GM23248 (cell line): ENCODE measurements at places on chromosomes 6 and 20. TPM values are rescaled to one million over a fixed set of nuclear protein-coding genes. Genes with fewer than 3 reads are reported as not detected.

DNA sequence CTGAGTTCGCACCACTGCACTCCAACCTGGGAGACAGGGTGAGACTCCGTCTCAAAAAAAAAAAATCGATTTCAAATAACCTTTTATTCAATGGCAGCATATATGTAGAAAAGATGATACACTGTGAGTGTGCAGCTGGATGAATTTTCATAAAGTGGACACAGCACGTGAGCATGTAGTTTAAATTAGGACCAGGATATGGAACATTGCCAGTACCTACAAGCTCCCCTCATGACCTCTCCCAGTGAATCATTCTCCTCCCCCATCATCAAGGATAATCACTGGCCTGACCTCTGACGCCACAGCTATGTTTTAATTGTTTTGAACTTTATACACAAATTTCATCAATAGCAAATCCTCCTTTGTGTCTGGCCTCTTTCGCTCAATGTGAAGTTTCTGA lies 53.8 kb upstream of the HDAC2 start:
- no peak overlapping the region for H3K4me3 ChIP-seq
- no peak for DNase-seq
- H3K36me3 ChIP-seq: no peaks in the 10 kb centered on the region

DNA sequence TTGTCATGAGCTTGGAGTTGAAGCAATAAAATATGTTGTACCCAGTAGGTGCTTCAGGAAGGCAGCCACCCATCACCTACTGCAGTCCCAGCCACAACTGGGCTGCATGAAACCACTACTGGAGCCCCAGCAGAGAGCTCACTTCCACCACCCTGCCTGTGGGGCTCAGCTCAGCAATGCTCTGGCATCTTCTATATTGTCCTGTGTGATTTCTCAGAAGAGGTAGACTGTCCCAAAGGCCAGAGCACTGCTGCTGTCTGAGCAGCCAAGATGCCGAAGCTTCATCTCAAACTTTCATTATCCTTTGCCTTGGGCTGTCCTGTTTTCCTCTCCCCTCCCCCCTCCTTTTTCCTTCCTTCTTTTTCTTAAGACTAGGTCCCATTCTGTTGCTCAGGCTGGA lies 126.9 kb downstream of the DHX35 start:
- H3K4me1 ChIP-seq: no peaks in the 10 kb centered on the region
- H3K4me3 ChIP-seq: no peak overlapping the region
- no peak overlapping the region for H3K27ac ChIP-seq
- no peaks in the 10 kb centered on the region for H3K36me3 ChIP-seq

DNA sequence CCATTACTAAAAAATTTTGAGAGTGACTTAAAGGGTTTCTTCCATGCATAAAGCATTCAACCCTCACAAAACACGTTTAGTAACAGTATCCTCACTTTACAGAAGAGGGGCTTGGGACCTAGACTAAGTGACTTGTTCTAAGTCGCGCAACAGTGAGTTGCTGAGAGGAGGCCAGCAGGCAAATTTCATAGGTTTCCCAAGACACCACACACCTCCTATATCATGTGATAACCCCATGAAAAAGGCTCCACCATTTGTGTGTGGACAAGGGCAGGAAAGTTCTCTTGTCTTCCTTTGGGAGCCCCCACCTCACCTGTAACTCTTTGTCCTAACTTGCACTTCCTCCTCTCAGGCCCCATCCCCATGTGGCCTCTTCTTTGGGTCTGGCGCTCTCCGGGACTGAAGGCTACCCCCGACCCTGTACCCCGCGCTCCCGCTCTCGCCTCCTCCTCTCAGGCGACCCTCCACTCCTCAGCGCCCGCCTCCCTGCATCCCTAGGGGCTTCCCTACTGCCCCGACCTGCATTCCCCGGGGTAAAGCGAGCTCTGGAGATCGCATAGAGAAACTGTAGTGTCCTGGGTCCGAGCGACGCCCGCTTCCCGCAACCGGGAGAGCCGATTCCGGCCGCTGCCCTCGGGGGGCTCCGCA lies 392 bp downstream of the PSMB8 start:
- 0 out of 2 replicates have a peak, but pooled peaks cover 9% of the 10 kb centered on the region for H3K36me3 ChIP-seq
- peak overlapping the region; percentile 98 for H3K4me3 ChIP-seq
- no peaks in the 10 kb centered on the region for H3K4me1 ChIP-seq
- peak overlapping the region; percentile 73 for H3K27ac ChIP-seq

IPCEF1 gene
- not detected in 2 replicates for total RNA-seq

AGER gene
- total RNA-seq: 0.22 TPM in 1 of 2 replicates, not detected in the other

BTBD3 gene
- total RNA-seq: 30.5 and 33.8 TPM in 2 replicates
